ENCODE measurements at places on chromosomes 5 and 9.

DNA sequence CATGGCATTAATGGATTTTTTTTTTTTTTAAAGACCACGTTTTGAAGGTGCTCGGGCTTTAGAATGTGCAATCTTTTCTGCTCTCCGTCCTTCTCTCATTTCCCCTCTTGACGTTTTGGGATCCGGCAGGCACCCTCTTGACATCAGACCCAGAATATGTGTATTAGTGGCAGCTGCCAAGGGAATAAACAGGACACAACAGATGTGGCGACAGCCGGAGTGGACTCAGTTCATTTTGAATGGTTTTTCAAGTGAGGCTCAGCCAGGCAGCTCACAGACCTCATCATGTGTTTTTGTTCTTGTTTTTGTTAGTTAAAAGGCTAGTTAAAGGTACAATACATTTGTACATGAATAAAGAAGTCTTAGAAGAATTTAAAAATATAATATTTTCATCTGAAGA is 365.0 kb upstream of the SEMA6A start:
- no peak for DNase-seq

DNA sequence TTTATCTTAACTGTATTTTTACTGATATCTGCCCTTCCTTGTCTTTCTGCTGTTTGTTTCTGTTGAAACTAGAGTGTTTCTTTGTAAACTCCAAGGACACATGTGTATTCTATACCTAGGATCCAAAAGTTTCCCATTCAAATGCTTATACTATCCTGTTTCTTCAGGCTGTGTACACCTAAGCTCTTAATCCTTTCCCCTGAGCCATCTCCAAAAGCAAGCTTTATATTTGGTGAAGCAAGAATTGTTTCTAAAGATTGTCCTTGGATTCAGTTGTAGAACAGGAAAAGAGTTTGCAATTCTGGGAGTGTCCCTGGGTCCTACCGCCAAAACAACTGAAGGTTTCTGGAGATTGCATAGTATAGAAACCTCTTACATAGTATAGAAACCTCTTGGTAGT is 65.9 kb downstream of the CWC27 start:
- no peak for DNase-seq

DNA sequence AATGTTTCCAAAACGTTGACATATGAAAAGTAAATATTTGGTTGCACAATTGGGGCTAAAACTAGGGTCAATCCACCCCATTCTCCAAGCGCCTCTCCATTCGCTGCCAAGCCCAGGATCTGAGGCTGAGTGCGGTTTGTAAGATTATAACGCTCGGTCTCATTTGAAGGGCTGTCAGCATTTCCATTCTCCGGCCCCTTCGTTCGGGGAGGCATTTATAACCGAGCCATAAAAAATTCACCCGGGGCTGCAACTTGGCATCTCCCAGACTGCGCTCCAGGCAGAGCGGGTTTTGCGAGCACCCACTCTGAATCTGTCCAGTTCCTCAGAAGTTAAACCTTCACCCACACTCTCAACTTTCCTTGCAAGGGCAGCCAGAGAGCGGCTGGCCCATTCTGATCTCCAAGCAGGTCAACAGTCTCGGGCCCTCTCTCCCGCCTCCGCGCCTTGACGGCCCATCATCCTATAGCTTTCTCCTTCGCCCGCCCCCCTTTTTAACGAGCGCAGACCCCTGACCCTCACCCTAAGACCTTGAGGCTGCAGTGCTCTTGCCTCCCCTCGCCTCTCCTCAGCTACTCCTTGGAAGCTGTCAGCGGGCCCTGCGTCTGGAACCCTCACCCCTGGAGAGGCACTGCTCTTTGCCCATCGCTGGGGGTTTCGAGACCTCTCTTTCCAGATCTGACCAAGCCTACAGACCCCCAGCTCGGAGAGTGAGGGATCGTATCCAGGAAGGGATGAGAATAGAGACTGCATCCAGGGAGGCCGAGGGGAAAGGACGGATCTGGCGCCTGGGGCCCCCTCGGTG is 1.1 kb downstream of the SLIT3 start:
- DNase-seq: peak; percentile 36

- DNase-seq: no peak
These were observed 1943.3 kb downstream of the MAT2B start for GRCh38 chr5:165448753-165449152.

DNA sequence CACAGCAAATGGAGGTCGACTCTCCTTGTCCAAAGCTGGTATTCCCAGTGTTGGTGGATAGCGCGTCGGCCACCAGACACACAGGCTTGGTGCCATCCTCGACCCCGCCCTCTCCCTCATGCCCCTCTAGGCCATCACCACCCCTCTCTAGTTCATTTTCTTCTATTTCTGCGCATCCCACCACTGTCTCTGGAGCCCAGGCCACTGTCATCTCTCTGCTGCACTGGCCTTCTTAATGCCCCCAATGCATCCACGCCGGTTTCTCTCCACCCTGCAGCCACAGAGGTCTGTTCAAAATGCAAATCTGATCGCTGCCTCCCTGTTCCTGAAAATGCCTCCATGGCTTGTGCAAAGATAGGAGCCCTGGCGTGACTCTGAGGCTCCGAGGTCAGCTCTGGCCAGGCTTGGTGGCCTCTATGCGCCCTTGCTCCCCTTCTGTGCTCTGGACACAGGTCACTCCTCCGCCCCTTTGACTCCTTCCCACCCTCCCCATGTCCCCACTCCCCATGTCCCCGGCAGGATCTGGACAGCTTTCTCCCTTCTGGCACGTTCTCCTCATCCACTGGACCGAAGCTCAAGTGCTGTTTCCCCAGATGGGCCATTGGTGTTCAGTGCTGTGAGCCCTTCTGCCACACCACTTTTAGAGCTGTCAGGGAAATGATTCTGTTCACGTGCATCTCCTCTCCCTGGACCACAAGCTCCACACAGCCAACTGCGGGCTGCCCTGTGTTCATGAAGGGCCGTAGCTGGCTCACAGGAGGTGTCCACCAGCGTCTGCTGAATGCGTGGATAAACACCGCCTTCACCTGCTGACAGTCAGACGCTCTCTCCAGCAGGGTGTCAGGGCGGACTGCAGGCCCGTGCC is 59.5 kb upstream of the RNF130 start:
- no peak for DNase-seq

Data from kidney glomerular epithelial cell (primary cell).